Right ventricle myocardium inferior (tissue), 1 donor: ENCODE measurements at places on chromosomes 2 and 18. TPM values are rescaled to one million over a fixed set of nuclear protein-coding genes. Genes with fewer than 3 reads are reported as not detected.

DNA sequence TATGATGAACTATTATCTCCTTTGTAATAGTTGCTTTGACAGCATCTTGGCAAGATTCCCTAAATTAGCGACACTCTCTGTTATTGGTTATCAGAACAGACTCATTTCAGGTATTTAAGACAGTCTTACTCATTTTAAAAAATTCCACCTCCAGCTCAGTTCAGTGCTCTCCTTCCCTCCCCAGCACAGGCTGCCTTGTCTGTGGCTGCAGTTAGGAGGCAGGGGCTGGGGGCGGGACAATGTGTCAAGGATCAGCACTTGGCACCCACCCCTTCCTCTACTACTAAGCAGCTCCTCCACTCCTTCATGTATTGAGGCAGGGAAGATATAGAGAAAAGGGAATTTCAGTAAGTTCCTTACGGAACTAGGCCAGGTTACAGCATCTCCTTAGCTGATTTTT lies 85.0 kb downstream of the VSNL1 start:
- DNase-seq: no peak

Gene AFF3
- total RNA-seq: 6.8 TPM

Gene ZDBF2
- total RNA-seq: 7.0 TPM

- peak; percentile 84 for DNase-seq
Observed at GRCh38 chr2:1742681-1743395, 1.5 kb downstream of the PXDN start.

Gene HOXD9
- total RNA-seq: not detected

DNA sequence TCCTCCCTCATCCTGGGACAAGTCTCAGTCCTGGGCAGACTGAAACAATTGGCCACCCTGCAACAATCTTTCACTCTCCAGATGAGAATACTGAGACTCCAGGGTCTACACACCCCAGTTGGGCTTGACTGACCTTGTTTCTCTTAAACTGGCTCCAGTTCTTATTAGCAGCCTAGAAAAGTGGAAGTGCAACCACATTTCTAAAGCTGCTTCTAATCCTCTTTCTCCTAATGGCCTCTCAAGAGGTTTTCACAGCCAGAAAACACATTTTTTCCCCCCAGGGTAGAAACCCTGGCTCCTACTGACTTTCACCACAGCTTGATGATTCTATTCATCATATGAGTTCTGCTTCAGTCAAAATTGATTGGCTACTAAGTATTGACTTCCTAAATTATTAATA lies 45.8 kb downstream of the SLC4A5 start:
- DNase-seq: no peak

- no peak for DNase-seq
Observed at GRCh38 chr18:8627540-8627939, 18.3 kb downstream of the RAB12 start.

Gene CEP76
- 3.4 TPM for total RNA-seq

GRCh38 chr2:221388891-221389290 lies 183.2 kb downstream of the EPHA4 start:
- no peak for DNase-seq

- DNase-seq: no peak
Observed at GRCh38 chr2:10140841-10141610, 18.5 kb downstream of the RRM2 start.

Gene RNF25
- total RNA-seq: 15.3 TPM

Gene DNAJC5G
- total RNA-seq: 1.9 TPM

DNA sequence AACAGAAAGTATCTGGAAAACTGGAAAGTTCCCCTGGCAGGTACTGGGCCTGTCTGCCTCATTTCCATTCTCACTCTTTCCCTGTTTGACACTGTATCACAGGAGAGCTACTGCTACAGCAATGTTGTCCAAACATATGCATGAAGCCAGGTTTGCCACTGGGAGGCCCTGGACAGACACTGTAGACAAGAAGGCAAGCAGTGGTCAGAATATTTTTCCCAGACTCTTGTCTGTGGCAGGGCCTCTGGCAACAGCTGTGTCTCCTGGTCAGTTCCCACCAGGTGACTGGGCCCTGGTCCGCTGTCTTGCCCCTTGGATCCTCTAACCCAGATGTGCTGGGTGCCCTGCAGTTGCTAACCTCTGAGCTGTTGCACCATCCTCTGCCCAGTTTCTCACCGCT lies 178.9 kb upstream of the FANCL start:
- DNase-seq: no peak

Gene GPR35
- total RNA-seq: 2.2 TPM

DNA sequence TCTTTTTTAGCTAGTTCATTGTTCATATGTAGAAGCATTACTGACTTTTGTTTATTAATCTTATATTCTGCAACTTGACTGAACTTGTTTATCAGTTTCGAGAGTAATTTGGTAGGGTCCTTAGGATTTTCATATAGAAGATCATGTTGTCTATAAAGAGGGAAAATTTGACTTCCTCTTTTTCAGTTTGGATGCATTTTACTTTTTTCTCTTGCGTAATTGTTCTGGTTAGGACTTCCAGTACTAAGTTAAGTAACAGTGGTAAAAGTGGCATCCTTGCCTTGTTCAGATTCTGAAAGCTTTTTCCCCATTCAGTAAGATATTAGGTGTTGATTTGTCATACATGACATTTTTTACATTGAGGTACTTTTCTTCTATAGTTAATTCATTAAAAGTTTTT lies 726.0 kb downstream of the KCNJ3 start:
- DNase-seq: no peak

DNA sequence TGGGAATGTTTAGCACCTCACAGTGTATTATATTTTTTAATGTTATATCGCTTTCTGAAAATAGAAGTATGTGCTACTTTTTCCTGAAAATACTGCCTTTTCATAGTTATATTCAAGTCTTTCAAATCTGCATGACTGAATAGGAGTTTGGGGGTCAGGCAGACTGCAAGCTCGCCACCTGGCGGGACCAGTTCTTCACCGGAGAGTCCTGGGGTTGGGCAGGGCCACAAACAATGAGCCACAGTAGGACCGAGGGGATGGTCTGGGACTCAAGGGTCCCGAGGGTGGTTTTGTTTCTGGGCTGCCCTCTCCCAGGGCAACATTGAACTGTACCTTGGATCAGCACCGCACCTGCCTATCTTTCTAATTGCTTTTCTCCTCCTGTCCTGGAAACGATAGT lies 70.6 kb downstream of the VWA3B start:
- DNase-seq: no peak

DNA sequence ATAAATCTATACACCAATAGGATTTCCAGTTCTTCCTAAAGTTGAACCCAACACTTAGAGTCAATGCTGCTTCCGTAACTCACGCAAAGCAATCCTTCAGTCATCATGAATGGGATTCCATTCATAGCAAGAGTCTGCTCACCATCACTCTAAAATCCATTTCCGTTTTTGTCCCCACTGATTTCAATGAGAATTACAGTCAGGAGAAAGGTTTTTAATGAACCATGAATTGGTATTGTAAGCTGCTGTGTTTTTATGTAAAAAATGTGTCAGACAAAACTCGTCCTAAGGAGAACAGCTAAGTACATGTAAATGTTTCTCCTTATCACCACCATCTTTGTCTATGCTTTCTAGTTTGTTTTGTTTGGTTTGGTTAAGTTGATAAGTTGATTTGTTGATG lies 391.5 kb downstream of the IRS1 start:
- no peak for DNase-seq

Gene CCDC141
- total RNA-seq: 116 TPM

Gene ST6GAL2
- total RNA-seq: 0.38 TPM

DNA sequence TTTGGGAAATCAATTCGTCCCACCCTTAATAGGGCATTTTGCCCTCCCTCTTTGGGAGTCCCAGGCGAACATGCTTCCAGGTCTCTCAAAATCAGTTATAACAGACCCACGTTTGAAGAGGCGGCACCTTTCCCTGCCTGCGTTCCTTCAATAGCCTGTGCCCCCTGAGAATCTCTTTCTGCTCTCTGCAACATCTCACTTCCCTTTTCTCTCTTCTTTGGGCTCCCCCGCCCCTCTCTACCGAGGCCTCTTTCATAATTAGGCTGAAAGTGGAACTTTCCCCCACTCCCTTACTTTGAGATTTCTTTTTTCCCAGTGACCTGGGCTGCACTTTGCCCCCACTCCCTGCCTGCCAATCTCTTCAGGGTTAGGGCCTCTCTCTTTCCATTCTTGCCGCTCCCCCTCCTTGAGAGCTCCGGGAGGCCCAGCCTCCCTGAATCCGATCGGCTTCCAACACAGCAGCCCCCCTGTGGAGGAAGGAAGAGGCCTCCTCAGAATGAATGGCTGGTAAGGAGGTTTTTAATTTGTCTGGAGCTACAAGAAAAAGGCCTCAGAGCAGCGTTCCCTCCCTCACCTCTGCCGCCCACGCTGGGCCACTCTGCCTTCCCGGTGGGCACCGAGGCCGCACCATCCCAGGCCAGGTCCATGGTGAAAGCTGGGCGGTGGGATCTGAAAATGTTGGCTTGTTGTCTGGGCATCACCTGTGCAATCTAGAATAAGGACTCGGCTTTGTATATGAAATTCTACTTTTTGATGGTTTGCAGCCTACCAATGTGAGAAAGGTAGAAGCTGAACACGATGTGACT lies 162.6 kb upstream of the SIX3 start:
- DNase-seq: no peak

GRCh38 chr2:126656431-126657147 lies 631 bp downstream of the GYPC start:
- peak; percentile 85 for DNase-seq

- no peak for DNase-seq
Observed at GRCh38 chr2:149314687-149315086, 15.7 kb upstream of the LYPD6 start.

- DNase-seq: no peak
Observed at GRCh38 chr2:65731476-65731875, 299.1 kb upstream of the SPRED2 start.

Gene REG1A
- total RNA-seq: not detected

DNA sequence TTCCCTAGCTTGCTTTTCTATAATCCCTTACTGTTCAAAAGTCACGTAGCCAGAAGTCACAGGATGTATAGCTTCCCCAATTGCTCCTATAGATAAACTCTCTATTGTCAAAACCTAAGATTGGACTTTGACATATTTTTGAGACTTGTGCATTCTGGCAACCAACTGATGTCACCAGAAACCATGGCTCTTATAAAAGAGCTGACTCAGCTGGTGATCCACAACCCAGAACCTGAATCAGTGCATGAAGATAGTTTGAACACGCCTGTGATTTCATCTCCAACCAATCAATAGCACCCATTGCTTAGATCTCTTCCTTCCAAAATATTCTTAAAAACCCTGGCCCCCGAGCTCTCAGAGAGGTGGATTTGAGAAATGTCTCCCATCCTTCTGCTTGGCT lies 639.9 kb upstream of the PIK3C3 start:
- no peak for DNase-seq

Gene PROKR1
- total RNA-seq: not detected

Gene TMEM17
- 1.3 TPM for total RNA-seq

GRCh38 chr2:160932960-160933359 lies 227.3 kb upstream of the TANK start:
- DNase-seq: no peak

GRCh38 chr2:204453730-204454167 lies 91.5 kb upstream of the PARD3B start:
- peak; percentile 66 for DNase-seq

DNA sequence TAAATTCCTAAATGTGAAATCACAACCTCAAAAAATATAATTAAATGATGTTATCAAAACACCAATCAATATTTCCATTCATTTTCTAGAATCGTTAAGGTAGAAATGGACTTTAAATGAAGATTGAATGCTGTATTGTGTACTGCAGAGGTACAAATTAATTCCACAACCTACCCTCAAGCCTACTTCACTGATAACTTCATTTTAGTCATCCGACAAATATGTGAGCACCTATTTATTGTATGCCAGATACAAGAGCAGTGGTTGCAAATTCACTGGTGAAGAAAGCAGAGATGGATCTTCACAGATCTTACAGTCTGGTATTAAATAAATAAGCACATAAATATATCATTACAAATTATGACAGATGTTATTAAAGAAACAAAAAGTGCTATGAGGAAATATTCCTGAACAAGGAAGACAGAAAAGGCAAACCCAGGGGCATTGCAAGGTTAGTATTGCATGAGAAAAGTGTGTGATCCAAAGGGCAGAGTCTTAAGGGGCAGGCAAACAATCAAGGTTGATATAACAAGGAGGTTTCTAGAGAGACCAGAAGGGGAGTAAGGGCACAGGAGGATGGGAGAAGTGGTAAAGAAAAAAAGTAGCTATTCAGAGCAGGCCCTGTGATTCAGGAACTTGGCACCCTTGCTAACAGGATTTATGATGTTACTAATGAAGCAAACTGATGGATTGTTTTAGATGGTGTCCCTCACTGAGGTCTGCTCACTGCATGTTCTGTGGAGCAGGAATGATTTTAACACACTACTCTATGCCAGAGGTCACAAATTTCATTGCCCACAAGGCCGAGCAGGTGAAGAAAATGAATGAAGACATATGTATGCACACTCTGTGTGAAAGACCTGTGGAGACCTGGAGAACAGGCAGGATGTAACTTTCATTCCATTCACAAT lies 128.0 kb upstream of the CCDC150 start:
- DNase-seq: no peak

GRCh38 chr18:7626922-7627440 lies 59.9 kb downstream of the PTPRM start:
- DNase-seq: no peak
